Forelimb muscle (tissue), 1 donor: ENCODE measurements at places on chromosomes 16 and 17.

DNA sequence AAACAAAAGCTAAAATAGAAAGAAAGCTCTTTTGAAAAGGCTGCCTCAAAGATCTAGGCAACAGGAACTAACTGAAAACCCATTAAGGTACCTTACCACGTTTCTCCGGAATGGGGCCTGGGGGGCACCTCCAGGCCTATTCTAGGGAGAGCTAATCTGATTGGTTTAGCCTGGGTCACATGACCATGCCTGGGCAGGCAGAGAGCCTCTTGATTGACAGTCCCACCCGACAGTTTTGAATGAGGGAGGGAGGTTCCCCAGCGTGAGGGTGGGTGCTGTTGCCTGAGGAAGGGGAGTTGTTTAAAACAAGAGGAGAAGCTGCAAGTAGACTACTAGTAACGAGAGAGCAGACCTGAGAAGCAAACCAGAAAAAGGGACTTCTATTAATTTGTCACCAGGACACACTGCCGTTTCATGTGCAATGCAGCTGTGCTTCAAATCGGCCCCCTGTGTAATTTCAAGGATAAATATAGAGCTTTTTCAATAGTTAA, 143.4 kb upstream of the HS3ST2 start:
- DNase-seq: no peak

GRCh38 chr17:46039592-46040186, 40.6 kb downstream of the STH start:
- no peak for DNase-seq

DNA sequence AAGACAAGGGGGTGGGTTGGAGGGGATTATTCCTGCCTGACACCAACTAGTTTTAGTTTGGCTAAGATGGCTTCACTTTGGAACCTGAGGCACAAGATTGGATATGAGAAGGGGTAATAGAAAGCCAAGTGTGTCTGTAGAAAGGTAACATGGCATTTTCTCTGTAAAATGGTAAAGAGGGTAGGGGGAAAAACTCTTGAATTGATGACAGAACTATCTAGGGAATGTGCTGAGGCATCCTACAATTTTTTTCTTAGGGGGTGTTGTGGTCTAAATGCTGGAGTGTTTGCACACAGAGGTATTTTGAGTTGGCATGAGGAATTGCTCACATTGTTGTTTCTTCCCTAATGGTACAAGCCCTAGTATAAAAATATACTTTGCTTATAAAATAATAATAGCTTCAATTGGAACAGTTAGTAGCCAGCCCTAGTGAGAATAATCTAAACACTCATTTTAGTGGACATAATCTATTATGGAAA, 25.8 kb downstream of the YPEL2 start:
- no peak for DNase-seq

DNA sequence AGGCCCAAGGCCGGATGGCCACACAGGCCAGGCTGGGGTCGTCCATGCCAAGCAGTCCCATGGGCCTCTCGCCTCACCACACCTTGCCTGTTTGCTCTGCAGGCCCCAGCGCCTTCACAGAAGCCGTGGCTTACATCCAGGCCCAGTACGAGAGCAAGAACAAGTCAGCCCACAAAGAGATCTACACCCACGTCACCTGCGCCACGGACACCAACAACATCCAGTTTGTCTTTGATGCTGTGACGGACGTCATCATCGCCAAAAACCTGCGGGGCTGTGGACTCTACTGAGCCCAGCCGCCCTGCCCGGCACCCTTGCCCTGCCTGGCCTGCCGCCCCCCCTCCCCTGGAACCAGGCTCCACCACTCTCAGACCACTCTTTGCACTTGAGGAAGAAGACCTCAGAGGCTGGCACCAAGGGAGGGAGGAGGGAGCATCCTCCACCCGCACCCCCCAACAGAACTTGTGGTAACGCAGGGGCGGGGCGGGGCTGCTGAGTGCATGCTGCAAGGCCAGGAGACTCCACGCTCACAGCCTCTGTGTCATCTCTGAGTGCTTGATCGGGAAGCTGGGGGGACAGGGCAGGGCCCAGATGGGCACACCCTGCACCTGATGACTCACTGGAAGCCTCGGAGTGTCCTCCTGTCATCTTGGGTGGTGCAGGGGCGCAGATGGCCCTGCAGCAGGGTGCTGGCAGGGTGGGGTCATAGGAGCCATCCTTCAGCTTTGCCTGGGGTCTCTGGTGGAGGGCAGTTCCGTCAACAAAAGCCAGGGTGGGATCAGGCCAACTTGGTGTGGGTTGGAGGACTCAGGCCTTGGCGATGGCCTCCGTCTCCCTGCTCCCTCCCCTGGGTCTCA, 81.5 kb downstream of the AMFR start:
- DNase-seq: no peak

GRCh38 chr17:77899498-77899897, 59.0 kb upstream of the TNRC6C start:
- DNase-seq: no peak

- DNase-seq: no peak
These were observed 54.3 kb upstream of the DLX4 start for GRCh38 chr17:49914664-49915063.

DNA sequence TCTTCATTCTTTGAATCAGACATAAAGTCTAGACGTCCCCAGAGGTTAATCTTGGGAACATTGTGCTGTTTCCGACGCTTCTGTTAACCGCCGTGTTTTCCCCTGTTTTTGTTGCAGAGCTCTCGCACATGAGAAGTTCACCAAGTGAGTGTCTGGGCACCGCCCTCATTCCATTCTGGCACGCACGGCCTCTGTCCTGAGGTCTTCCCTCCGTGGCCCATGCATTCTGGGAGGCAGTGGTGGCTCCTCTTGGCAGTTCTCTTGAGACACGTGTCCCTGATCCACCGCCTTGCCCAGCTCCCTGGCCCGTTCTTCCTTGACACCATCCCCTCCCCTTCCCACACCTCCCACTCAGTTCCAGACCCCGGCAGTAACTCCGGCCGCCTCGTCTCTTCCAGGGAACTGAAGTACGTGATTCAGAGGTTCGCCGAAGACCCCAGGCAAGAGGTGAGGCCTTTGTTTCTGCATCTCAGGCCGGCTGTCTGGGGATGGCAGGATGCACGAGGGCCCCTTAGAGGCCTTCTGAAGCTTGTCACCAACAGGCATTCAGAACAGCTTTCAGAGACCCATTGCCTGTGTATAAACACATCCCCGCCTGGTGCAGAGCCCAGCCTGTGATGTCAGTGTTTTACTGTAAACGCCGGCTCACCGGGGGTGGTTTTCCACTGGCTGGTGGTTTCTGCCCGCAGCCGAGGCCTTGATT, 85.9 kb upstream of the PLCG2 start:
- DNase-seq: no peak

GRCh38 chr17:14158707-14159106, 78.0 kb downstream of the CDRT15 start:
- DNase-seq: no peak

DNA sequence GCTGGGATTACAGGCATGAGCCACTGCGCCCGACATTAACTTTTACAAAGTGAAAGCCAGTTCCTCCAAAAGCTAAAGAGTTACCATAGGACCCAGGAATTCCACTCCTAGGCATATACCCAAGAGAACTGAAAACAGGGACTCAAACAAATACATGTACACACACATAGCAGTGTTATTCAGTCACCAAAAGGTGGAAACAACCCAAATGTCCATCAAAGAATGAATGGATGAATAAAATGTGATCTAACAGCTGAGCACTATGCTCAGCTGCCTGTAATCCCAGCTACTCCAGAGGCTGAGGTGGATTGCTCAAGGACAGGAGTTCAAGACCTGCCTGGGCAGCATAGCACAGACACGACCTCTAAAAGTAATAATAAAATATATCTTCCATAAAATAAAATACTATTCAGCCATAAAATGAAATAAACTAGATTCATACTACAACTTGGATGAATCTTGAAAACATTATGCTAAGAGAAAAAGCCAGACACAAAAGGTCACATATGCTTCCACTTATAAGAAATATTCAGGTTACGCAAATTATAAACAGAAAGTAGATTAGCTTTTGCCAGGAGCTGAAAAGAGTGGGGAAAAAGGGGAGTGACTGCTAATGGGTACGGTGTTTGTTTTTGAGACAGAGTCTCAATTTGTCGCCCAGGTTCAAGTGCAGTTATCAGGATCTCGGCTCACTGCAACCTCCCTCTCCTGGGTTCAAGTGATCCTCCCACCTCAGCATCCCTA, 9.3 kb upstream of the USP7 start:
- no peak for DNase-seq

GRCh38 chr17:28725660-28726225, 290 bp downstream of the TLCD1 start:
- no peak for DNase-seq

- no peak for DNase-seq
These were observed 355 bp downstream of the TLE7 start for GRCh38 chr16:71441348-71442050.

DNA sequence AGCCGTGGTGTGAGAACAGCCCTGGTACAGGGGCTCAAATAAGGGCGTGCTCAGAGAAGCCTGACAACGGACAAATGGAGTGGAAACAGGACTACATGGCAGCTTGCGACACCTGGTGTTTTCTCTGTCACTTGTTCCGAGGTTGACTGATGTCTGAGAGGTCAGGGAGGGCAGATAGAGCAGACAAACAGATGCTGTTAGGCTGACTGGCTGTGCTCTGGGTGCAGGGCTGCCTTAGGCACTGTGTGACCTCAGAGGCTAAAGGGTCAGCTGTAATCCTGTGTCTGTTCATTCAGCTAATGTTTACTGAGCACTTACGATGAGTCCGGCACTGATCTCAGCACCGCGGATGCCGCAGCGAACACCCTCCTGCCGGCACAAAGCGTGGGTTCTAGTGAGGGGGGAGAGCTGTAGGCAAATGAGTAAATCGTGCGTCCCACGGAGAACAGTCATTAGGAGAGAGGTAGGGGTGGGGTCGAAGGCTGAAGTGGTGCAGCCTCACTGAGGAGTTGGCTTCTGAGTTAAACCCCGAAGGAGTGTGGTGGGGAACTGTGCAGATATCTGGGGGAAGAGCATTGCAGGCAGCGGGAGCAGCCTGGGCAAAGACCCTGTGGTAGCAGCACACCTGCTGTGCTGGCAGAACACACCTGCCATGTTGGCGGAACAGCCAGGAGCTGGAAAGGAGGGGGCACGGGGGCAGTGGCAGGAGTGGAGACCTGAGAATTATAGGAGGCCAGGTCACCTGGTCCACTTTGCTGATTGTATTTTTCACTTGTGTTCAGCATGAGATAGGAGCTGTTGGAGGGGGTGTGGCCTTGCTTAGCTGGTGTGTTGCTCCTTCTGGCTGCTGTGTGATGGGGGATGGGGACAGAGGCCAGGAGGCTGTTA, 35.0 kb downstream of the GPT2 start:
- DNase-seq: no peak

DNA sequence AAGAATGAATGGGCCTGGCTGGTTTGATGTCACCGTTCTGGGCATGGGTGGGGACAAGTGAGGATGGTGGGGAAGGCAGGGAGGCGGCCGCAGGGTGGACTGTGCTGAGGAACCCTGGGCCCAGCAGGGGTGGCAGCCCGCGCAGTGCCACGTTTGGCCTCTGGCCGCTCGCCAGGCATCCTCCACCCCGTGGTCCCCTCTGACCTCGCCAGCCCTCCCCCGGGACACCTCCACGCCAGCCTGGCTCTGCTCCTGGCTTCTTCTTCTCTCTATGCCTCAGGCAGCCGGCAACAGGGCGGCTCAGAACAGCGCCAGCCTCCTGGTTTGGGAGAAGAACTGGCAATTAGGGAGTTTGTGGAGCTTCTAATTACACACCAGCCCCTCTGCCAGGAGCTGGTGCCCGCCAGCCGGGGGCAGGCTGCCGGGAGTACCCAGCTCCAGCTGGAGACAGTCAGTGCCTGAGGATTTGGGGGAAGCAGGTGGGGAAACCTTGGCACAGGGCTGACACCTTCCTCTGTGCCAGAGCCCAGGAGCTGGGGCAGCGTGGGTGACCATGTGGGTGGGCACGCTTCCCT, 6.5 kb upstream of the SERPINF1 start:
- DNase-seq: no peak

DNA sequence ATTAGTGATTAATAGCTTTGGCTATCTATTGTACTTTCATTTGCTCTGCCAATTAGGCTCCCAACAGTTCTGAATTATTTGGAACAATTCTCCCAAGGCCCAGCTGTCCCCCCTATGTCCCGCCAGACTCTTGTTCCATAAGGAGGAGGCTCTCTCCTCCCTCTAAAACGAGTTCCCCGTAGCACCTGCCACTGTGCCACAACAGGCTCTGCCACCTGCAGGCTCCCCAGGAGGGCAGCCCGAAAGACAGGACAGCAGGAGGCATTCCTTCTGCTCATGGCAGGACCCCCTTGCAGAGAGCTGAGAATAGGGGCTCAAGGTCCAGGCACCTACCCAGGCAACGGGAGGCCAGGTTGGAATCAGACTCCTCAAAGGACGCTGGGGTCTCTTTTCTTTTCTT, 9.0 kb downstream of the PITPNM3 start:
- DNase-seq: no peak

- DNase-seq: no peak
These were observed 349.6 kb downstream of the HAPSTR1 start for GRCh38 chr16:9441012-9441411.

DNA sequence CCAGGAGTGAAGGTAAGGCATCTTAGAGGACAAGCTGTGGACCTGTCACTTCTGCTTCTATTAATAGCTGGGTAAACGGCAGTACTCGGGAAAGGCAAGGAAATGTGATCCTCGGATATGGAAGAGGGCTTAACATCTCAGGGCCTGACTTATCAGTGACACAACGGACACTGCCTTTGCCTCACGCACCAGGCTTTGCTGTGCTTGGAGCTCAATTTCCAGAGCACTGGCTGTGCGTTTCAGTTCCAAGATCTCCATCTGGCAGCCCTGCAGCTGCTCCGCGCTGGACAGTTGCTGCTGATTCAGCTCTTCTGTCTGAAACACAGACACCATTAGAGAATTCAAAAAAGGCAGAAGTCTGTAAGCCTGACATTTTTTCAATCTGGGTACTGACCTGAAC, 3.5 kb downstream of the KRT40 start:
- DNase-seq: peak; percentile 57

GRCh38 chr17:42743595-42744282, 1.1 kb downstream of the EZH1 start:
- no peak for DNase-seq

GRCh38 chr16:88705801-88706228, 393 bp downstream of the RNF166 start:
- no peak for DNase-seq

GRCh38 chr16:56675685-56676210, 6.1 kb downstream of the MT1H start:
- DNase-seq: no peak

- DNase-seq: no peak
These were observed 63.0 kb upstream of the MED9 start for GRCh38 chr17:17413821-17414220.
